HTR-8/SVneo (cell line): ENCODE measurements at places on chromosomes 7 and 10.

DNA sequence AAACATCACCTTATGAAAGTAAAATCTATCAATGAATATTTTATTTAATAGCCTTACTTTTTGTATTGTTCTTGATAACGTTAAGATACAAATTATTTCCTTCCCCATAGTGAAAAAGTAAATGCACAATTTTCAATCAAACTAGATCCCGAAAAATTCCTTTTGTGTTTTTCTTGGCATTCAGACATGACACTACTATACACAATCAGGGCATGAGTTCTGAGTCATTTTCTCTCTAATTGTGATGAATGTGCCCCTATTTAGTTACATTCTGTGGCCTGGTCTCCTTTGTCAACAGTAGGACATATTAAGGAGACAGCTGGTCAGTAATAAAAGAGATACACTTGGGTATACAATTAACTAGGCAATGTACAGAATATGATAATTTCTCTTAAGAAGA, 19.8 kb downstream of the COL1A2 start:
- no peak for DNase-seq

DNA sequence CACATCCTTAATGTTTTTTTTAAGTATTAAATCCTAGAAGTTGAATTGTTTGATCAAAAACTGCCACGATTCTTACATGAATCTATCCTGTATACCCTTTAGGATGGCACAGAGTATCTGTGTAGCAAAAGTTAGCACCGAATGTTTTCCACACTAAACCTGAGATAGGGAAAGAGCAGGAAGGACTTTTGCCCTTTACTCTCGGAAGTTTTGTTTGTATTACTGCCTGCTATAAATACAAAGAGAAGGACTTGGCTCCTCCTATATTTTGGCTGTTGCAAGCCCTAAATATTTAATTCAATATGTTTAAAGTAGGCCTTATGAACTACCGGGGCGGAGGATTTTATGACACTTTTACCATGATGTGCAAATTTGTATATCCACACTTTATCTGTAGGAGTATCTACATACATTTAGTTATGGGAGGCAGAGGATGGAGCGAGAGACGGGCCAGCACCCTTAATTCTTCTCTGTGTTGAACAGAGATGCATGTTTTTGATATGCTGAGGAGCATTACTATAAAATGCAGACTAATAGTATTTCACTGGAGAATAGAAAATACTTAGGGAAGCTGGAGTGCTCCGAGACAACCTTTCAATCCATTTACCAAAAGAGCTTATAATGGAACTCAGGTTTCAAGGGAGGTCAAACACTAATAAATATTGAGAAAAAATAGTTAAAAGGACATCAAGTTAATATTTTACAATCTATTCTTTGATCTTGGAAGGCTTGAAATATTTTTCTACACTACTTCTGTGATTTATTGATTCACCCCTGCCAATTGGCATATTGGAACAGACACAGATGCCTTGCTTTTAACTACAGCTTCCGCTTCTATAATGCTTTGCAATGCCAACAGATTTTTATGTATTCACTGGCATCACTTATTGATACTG, 97.4 kb downstream of the CHN2 start:
- DNase-seq: no peak

- no peak for DNase-seq
These were observed 30.6 kb upstream of the CCL24 start for GRCh38 chr7:75844158-75844557.

DNA sequence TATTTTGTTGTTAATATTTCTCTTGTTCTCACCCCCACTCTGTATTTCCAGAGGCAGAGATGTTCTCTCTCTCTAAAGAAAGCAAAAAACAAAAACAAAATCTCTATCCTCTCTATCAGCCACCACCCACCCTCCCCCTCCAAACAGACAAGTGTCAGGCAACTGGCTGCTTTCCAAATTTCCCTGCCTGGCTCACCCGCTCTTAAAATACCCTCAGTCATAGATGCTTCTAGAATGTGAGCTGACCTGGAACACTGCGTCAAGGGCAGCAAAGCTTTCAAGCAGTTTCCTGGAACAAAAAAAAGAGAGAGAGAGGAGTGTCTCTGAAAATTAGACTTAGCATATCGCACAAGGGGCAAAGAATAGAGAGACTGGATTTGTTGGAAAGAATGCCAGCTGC, 341.0 kb upstream of the ZMIZ1 start:
- DNase-seq: no peak

DNA sequence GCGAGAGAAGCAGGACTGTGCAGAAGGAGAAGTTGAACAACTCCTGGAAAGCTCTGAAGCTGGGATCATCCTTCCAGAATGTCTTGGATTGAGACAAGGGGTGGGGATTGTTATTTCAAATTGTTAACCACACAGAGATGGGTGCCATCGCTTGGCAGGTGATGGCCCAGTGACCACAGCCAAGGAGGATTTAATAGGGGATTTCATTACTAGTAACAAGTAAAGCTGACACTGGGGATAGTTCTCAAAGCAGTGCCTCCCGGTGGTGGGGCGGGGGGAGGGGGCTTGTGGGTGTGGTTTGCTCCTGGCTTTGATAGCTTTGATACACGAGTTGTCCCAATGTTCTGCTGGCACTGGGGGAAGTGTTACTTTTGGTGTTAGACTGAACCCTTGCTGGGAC, 59.2 kb downstream of the ZNF503 start:
- DNase-seq: no peak
